ENCODE measurements at places on chromosomes 1 and 21. TPM values are rescaled to one million over a fixed set of nuclear protein-coding genes. Genes with fewer than 3 reads are reported as not detected.

ESPN gene
- total RNA-seq = not detected

PKNOX1 gene
- 12.2 TPM for total RNA-seq

LENEP gene
- 0.26 TPM for total RNA-seq

CD1D gene
- total RNA-seq = 0.66 TPM

LDLRAD1 gene
- not detected for total RNA-seq

NBPF3 gene
- 35.0 TPM for total RNA-seq

TENT5C gene
- total RNA-seq = 6.2 TPM

KRTAP19-3 gene
- not detected for total RNA-seq

PGBD5 gene
- total RNA-seq = 0.17 TPM

Measured in fibroblast of lung (primary cell).